Activated T-cell treated with anti-CD3 and anti-CD28 coated beads for 4 hours (primary cell): ENCODE measurements at places on chromosomes 11 and 22.

DNA sequence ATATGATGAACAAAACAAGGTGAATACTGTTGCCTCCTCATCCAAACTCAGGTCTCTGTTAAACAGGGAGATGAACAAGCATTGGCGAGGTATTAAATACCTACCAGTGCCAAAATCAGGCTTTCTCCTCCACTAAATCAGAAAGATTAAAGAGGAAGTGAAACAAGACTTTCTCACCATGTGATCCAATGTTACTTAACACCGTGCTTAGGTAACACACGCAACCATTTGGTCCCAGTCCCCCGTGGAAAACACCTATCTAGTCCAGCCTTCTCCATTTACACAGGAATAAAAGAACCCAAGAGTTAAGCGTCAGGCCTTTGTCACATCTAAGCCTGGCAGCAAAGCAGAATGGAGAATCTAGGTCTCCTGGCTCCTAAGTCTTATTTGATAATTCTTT, 34.5 kb downstream of the TENM4 start:
- DNase-seq = no peak

GRCh38 chr11:31218847-31219246, 150.7 kb downstream of the DCDC1 start:
- no peak for DNase-seq

GRCh38 chr22:37638391-37639069, 939 bp upstream of the SH3BP1 start:
- no peak for DNase-seq

DNA sequence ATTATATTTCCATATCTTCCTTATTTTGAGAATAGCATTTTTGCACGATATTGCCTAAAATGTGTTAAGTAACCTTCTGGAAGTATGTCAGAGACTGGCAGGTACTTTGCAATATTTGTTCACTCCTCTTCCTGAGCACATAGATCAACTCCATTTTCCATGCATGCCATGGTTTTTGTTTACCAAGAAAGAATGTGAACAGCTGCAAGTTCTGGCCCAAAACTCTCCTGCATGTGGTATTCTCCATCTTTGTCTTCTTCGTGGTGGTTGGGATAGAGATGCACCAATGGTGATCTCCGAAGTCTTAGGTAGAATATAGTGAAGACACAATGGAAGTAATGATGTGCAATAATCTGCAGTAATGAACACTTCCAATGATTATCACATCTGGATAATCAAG, 2241.0 kb upstream of the RAG2 start:
- DNase-seq = no peak

GRCh38 chr22:26599505-26599904, 9.6 kb upstream of the TPST2 start:
- no peak for DNase-seq

DNA sequence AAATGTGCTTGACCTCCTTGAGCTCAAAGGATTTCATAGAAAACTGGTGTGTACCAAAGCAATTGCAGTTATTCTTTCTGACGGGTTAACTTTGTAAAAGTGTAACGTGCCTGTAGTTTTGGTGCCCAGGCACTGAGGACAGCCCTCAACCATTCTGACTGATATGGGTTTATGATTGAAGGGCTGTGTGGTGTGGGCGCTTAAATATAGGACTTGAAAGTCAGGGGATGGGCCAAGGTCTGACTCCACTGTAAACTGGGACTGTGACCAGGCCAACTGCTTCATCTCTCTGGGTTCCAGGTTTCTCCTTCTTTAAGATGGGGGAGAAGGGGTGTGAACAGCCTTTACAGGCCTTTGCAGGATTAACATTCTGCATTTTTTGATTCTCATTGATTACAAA, 191.1 kb upstream of the ARHGAP20 start:
- DNase-seq = no peak

DNA sequence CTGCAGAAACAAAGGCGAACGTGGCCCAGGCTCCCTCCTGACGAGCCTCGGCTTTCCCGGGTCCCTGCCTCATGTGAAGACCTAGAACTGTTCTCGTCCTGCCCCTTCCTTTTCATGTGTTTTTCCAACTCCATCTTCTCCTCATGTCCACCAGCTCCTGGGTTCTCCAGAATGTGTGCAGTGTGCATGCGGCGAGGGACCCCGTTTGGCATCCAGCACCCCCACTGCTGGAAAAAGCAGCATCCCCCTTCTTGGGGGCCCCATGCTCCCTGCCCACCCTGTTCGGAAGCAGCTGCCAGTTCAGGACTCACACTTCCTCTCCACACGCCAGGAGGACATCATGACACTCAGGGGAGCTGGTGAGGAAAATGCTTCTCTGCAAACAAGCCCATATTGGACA, 313.5 kb downstream of the BRD1 start:
- DNase-seq = no peak

DNA sequence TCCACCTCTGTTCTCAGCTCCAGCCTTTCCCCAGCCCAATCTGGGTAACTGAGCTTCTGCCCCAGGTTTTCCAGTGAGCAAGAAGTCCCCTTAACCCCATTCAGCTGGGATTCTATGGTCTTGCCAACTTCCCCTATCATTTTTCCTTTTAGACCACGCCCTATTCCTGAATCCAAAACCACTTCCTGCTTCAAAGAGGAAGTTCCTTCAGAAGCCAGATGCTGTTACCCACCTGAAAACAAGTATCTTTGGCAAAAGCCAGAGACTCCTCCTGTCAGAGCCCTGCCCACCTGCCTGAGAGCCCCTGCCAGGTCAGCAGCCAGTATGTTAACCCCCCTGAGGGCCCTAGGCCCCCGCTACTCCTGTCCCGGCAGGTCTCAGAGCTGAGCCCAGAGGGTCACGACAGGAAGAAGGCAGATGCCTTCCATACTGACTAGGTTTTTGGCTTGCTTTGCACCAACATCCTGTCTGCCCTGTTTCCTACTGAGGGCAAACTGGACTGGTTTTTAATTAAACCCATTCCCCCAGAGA, 20.3 kb upstream of the MICAL2 start:
- no peak for DNase-seq

GRCh38 chr11:61699737-61700160, 19.6 kb downstream of the DAGLA start:
- no peak for DNase-seq
